Large intestine (tissue), 12 donors: ENCODE measurements at places on chromosomes 3 and 15.

- DNase-seq, result peak; percentile 79
Measured at GRCh38 chr3:50617096-50617791, at the start of gene MAPKAPK3. Gene MAPKAPK3 (plus strand): TSS chr3:50617151. CDS start chr3:50617566, 415 bp downstream.

DNA sequence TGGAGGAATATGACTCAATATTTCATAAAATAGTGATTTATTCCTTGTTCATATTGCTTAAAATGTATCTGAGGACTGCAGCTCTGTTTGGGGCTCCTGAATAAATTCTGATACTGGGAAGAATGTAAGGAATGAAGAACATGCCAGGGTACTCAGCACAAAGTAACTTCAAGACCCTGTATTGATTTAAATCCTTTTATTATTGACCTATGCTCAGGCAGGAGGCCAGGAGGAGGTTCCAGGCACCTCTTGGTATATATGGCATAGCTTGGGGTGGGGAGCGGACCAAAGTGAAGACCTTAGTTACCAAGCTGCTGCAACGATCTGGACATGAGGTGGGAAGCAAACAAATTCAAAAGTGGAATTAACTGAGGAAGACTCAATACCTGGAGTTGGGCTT, 142.8 kb upstream of the PEX5L start:
- no peak for DNase-seq

- DNase-seq, result no peak
Measured at GRCh38 chr3:25372167-25372566, 55.9 kb upstream of the RARB start.

DNA sequence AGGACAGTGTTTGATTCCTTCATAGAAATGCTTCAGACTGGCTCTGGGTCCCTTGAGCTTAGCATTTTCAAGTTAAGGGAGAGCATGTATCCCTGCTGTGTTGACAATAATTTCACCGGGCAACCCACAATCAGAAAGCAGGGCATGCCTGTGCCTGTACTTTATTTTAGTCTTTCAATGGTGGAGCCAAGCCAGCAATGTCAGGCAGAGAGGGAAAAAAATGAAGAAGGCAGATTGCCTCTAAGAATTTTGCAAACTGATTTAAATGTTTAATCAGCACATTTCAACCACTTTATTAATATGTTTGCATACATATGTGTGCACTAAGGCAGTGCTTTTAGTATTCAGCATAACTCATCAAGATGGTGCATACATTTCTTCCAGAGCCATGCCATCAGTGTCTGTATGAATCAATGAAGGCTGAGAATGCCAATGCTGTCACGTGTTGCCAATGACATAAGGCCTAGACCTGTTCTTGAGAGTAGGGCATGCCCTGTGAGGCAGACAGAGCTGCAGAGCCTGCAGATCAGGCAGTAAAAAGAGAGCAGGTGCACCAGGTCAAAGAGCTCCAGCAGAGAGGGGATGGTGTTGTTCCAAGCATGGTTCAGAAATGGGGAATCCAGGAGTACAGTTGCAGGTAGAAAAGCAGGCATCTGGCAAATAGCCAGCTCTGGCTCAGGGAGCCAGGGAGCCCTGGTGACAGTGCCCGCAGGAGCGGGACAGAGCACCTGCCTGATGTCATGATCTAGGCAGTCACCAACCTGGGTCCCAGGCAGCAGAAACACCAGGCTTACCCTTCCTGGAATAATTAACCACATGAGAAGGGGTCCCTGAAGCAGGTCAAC, 508.5 kb downstream of the GABRG3 start:
- DNase-seq, result no peak

DNA sequence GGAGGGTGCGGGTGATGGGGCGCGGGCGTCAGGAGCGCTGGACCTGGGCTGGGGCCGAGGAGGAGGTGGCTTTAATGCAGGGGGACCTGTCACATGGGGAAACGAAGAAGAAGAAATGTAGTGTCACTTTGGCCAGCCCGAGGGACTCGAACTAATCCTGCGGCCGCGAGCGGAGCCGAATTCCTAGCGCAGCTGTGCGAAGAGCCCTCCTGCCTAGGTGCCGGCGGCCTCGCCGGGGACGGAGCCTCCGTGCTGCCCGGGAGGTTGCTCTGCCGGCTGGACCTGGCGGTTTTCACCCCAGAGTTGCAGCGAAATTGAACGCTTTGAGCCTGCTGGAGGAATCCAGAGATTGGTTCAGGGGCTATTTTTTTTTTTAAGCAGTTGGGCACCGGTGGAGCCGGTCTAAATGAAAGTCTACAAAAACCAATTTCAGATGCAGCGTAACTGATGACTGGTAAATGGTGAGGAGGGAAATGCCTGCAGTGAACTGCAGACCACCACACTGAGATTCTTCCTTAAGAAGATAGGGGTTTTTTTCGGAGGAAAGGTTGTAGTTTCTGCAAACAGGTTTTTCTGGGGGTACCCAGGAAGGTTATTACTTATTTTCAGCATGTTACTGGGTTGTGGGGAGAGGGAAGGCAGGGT, 662 bp downstream of the TMEM108 start:
- DNase-seq, result no peak

DNA sequence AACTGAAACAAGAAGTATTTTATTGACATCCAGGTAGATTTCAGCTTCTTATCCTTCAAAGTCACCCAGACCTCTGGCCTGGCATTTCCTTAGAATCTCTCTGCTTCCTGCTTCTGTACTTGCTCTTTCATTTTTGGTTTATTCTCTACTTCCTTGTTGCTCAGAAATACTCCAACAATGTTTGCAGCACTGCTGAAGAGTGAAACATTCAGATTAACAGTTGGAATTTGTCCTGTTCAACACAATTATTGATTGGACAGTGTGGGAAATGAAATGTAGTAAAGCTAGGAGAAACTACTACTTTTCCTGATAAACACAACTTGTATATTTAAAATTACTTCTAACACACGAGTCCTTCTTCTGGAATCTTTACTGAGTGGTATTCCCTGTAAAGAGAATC, 81.0 kb upstream of the MEIS2 start:
- no peak for DNase-seq

DNA sequence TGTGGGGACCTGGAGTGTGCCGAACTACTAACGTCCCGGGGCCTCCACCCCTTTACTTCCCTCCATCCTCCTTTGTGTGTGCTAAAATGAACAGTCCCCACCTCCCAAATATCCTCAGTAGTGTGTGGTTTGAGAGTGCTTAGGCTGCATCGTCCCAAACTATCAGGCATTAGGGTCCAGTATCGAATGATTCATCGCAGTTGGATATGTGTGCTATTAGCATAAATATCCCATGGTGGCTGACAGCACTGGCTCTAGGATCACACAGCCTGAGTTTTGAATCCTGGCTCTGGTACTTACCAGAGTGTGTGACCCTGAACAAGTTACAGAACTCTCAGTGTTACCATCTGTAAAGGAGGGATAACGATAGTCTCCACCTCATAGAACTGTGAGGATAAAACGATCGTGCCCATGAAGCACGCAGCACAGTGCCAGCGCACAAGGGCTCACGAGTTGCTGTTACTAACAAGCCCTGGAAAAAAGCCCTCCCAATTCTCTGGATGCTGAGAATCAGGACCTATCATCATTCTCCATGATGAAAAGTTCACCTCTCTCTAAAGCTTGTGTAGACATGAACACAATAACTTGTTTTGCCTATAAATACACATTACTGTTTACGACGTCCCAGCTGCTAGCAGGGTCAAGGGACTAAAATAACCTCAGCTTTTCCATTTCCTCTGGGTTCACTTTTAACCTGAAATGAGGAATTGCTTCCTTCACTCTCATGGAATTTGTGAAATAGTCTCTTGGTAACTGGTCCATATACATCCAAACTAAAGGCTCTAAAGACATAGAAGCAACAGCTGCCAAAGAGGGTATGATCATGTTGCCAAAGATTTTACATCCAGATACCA, 51.0 kb downstream of the VGLL4 start:
- DNase-seq, result no peak

- DNase-seq, result no peak
Measured at GRCh38 chr3:16536344-16536663, 22.8 kb upstream of the RFTN1 start.

DNA sequence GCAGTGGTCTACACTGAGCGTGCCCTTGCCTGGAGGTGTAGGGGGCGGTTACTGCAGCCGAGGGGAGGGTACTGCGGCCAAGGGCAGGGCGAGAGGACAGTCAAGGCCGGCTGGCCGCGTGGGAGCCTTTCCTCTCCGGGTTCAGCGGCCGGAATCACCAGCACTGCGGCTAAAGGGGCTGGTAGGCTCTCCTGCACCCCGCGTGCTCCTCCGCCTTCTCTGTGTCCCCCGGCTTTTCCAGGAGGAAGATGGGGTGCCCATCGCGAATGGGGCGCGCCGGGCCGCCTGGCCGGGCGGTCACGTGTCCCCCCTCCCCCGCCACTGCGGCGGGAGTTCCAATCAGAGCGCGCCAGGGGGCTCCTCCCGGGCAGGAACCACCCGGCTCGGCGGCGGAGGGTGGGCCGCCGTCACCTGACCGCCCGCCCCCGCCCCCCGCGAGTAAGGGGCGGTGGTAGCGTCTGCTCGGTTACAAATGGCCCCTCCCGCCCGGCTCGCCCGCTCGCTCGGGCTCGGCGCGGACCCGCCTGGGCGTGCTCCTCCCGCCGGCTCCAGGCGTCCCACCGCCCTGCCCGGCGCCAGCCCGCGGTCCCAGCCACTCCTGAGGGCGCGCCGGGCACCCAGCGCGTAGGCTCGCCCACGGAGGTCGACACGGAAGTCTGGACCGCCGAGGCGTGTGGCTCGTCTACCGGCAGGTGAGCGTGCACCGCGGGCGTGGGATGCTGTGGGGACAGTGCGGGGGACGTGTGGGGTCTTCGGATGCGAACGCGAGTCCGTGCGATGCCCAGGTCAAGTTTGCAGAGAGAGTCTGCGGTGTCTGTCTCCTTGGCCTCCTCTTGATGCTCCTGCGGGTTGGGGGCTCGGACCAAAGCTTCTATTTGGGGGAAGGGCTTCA, 242.6 kb upstream of the TOPAZ1 start:
- DNase-seq, result peak; percentile 14

GRCh38 chr15:100740138-100740537, 137.7 kb downstream of the ASB7 start:
- no peak for DNase-seq

DNA sequence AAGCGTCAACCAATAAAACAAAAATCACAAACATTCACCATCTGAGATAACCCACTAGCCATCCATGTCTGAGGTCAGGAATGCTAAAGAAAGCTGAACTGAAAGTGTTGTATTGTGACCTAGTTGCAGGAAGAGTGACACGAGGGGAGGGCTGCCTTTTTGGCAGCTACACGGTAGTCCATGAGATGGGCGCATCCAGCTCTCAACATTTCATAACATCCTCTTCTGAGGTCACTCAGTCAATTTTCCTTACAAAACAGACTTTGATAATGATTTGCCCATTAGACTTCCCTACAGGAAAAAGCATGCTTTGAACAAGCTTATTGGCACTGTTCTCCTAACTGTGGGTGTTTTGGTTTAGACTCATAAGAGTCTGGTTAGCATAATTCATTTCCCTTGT, 15.4 kb upstream of the SHF start:
- no peak for DNase-seq

DNA sequence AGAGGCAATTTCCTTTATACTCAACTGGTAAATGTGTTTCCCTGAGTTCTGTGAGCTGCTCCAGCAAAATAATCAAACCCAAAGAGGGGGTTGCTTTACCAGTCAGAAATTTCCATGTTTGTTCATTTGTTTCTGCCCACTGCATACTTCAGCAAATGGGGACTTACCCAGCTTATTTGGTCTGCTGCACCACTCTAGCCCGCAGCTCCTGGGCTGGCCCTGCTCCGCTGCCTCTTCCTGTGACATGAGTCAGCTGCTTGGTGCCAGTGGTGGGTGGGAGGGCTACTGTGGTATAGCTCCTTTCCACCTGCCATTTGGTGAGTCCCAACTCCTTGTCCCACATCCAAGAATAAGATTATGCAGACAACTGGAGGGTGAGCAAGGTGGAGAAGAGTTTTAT, 644.2 kb downstream of the MCTP2 start:
- DNase-seq, result no peak

GRCh38 chr3:105719791-105720190, 149.0 kb downstream of the CBLB start:
- no peak for DNase-seq

- DNase-seq, result no peak
Measured at GRCh38 chr3:187951452-187952190, 202.3 kb upstream of the LPP start.

- no peak for DNase-seq
Measured at GRCh38 chr15:85702321-85703101, 92.2 kb downstream of the KLHL25 start.

DNA sequence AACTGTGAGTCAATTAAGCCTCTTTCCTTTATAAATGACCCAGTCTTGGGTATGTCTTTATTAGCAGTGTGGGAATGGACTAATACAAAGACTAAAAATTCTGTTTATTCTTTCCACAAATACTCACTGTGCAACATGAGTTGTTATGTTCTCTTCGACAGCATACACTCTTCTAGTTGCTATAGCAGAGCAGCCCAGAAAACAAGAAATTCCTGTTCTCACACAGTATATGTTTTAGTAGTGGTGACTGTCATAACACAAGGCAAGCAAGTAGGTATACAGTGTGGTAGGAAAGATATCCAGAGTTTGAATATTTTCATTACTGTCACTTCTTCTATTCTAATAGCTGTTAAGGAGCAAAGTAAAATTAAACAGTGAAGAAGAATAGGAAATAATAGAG, 453.3 kb downstream of the ROBO1 start:
- DNase-seq, result no peak

GRCh38 chr3:87949879-87950208, 109.0 kb downstream of the CGGBP1 start:
- no peak for DNase-seq

- DNase-seq, result peak; percentile 1
Measured at GRCh38 chr3:174355505-174355904, 503.6 kb upstream of the NAALADL2 start.

GRCh38 chr15:99502182-99502581, 63.6 kb upstream of the MEF2A start:
- no peak for DNase-seq

DNA sequence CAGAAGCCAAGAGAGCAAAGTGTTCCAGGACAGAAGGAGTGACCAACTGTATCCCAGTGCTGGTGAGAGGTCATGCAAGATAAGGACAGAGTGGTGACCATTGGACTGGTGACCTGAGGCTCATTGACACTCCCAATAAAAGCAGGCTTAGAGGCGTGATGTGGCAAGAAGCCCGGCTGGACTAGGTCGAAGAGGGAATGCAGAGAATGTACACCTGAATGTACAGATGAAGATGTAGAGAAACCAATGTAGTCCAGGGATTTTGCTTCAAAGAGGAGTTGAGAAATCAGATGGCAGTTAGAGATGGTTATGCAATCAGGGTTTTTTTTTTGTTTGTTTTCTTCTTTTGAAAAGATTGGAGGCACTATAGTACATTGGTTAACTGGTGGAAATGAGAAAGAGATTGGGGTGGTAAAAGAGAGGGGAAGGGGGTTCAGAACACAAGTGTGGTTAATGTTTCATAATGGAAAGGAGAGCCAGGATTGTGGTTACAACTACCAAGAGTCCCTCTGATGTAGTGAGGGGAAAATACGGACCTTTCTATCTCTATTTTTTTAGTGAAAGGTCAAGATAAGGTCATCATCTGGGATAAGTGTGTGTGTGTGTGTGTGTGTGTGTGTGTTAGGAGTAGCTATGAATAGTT, 23.3 kb downstream of the ST3GAL6 start:
- DNase-seq, result peak; percentile 41

DNA sequence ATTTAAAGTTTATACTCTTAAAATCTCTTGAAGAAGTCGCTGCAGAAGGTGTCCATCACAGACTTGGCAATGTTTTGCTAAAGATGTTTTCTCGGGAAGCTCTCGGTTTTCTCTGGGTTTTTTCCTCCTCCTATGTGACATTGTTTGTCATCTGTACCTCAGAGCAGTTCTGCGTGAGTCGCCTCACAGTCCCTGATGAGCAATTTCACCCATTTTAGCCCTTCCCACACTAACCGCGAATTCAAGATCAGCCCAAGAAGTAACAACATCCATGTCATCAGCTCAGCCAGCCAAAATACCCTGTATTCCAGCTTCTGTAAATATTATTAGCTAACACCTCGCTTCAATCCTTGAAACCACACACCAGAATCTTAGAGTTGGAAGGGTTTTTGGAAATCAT, 224.3 kb upstream of the SETMAR start:
- DNase-seq, result no peak
